Parietal lobe (tissue), 2 donors: ENCODE measurements at places on chromosomes 2 and 18. TPM values are rescaled to one million over a fixed set of nuclear protein-coding genes. Genes with fewer than 3 reads are reported as not detected.

The LHCGR gene
- total RNA-seq: not detected

The ASTL gene
- not detected for total RNA-seq

The EMX1 gene
- total RNA-seq: 27.9 TPM

The MGAT5 gene
- total RNA-seq: 77.6 TPM

The EFHD1 gene
- total RNA-seq: 0.63 TPM

The CD8A gene
- 1.3 TPM for total RNA-seq

The IL36RN gene
- total RNA-seq: not detected

The CPO gene
- not detected for total RNA-seq

The RUFY4 gene
- not detected for total RNA-seq
